ENCODE measurements at places on chromosomes 7 and 10. TPM values are rescaled to one million over a fixed set of nuclear protein-coding genes. Genes with fewer than 3 reads are reported as not detected.

DNA sequence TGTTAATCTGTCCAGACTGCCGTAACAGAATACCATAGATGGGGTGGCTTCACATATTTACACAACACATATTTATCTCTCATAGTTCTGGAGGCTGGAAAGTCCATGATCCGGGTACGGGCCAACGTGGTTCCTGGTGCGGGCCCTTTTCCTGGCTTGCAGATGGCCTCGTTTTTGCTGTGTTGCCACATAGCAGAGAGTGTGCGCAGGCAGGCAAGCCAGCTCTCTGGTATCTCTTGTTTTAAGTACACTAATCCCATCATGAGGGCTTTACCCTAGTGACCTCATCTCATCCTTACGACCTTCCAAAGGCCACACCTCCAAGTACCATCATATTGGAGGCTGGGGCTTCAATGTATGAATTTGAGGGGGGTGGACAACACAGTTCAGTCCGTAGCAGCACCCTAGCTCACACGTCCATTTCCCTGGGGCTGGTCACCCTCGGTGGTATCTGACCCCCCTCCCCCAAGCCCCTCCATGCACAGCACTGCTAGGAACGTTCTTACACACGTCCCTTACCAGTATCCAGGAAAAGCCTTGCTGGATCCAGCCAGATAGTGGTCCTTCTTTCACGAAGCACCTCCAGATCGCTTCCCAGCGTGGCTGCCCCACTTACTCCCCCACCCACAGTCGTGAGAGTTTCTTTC is 21.5 kb downstream of the CUX1 start:
- DNase-seq, result no peak

DNA sequence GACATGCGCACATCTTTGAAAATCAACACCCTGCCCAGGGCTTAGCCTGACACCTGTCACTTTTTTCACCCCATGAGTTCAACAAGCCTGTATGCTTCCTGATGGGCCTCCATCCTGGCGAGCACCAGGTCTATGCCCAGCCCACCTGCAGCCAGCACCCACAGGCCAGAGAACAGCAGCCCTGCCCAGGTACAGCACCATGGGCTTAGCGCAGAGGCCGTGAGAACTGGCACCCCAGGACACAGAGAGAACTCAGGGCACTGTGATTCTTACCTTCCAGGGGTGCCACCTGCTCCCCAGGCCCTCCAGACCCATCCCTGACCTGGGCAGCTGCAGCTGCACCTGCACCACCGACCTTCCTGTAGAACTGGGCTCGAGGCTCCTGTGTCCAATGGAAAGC is 536.6 kb downstream of the TCERG1L start:
- DNase-seq, result no peak

GRCh38 chr10:3467052-3467951 is 294.7 kb upstream of the PITRM1 start:
- peak; percentile 82 for DNase-seq

GRCh38 chr7:36062154-36062815 is 90.8 kb upstream of the EEPD1 start:
- DNase-seq, result no peak

FOXI2 gene
- total RNA-seq, result 1.1 TPM

PARD3 gene
- 73.5 TPM for total RNA-seq

C7orf33 gene
- not detected for total RNA-seq
